ENCODE measurements at places on chromosomes 1 and 21.
A peak's percentile ranks its signal among the peaks of the same experiment; 100 is the strongest.

- DNase-seq: no peak
Observed at GRCh38 chr1:151255381-151255780, 847 bp downstream of the PSMD4 start.

GRCh38 chr1:89199525-89200031 lies 836 bp upstream of the GBP4 start:
- no peak for DNase-seq

DNA sequence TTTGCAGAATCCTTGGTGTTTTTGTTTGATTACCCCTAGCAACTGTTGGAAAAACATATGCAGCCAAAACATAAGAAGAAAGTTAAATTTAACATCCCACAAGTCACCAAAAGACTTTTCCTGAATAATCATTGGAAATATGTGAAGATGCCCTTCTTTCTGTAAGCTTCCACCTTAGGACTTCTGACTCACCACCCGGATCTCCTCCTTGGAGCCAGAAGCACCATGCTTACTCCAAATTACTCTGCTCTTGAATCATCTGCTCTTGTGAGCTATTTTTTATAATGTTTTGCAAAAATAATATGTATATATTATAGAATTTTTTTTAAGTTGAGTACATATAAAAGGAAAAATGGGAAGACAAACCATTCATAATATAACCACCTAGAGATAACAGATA lies 391.7 kb downstream of the KCTD3 start:
- no peak for DNase-seq

DNA sequence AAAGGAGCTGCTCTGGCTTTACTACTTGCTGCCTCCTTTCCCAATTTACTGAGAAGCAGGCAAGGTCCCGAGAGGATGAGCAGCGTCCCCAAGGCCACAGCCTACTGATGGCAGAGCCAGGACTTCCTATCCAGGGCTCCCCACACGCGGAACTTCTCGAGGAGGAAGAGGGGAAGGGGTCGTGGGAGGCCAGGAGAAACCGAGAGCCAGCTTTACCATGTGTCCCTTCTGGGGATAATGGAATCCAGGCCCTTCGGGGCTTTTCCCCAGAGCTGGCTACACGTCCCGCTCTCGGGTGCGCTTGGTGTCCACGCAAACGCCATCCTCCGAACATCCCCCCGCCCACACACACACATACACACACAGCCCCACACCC lies 4.3 kb upstream of the CCN1 start:
- no peak for DNase-seq

DNA sequence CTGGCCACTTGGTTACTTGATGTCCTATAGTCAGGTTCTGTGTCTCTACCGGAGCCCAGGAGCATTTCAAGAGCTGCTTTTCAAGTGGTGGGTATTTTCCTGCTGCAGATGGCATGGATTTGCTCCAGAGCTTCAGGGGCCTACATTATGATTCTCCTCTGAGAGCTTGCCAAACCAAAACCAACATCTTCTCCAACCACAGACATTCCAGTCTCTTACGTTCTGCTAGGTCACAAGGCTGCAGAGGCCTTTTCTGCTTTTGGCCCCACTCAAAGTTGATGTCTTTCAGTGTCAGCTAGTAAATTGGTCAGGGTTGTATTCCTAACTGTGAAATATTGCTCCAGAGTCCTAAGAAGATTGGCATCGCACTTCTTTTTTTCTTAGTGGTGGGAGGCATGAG lies 14.7 kb upstream of the AQP10 start:
- DNase-seq: no peak

DNA sequence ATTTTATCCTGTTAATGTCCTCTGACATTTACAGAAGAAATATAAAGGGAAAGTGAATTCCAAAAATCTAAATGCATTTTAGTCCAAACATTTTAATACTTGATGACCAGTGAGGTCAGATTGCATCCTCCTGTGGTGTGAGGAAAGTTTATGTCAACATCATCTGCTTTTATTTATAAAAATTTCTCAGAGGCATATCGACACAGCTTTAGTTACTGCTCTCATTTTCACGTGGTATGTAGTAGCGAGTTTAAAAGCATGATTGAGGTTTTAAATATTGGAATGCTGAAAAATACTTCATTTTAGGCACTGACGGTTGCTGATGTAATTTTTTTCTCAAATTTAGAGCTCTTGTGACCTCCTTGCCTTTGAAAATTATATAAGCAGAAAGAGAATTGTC lies 234.8 kb downstream of the HMCN1 start:
- DNase-seq: no peak

DNA sequence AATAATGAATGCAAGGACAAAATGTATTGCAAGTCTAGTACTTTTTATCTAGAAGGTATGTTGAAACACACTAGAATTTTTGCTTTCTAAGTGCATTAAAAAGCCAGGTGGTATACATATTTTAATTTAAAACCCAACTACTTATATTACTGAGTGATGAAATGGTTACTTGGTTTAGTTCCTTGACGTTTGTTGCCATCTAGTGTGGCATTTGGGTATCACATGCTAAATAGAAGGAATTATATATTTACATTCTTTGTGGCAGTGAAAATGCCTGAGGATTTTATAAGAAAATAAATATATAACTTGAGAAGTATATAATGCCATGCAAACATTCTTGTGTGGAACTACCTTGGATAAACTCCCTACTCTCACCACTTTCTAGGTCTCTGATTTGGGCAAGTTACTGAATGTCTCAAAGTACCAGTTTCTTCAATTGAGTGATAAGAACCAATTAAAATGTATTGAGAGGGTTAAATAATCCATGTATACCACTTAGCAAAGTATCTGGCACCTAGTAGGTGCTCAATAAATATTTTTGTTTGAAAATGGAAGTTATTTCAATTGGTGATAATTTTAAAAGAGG lies 69.6 kb downstream of the SDCCAG8 start:
- no peak for DNase-seq

DNA sequence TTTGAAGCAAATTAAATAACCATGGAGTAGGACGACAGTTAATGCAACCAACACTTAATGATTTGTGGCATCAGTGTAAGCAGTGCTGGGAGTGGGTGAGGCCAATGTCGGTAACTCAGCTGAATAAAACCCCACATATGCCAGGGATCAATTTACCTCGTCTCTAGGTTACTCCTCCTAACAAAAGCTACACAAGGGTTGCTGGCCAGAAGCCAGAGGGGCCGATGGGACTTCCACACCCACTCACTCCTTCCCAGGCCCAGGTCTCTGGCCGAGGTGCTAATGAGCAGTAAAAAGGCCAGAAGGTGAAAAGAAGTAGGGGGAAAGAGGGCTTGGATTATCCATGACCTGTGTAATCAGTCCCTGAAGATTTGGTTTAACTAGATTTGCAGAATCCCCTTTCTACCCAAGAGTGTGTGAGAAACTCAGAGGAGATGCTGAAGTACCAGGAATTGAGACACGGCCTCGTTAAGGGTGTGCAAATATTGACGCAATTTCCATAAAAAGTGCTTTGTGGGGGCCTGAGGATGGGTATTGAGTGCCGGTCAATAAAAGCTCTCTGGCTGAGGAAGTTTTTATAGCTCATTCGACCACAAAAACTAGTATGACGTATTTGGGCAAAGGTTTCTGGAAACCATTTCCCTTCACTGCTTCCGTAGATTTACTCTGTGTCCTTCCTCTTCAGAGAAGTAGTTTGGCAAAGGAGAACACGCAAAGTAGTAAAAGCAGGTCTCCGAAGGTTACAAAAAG lies 145.5 kb downstream of the TBX15 start:
- no peak for DNase-seq

- no peak for DNase-seq
Observed at GRCh38 chr1:204456826-204457442, 37.7 kb downstream of the PIK3C2B start.

DNA sequence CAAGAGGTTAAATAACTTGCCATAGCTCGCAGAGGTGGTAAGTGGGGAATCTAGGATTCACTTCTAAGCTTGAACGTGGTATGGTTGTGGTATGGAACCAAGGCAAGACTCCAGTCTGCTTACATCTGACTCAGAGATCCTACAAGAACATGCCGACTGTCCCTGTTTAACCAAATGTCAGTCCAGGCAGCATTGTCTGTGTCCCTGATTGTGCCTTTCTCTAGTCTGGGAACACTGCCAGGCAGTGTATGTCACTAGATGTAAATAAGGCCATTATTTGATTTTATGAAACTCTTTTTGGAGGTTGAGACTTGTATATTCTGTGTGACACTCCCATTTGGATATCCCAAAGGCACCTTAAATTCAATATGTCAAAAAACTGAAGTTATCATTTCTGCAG lies 96.0 kb downstream of the NOS1AP start:
- DNase-seq: no peak

GRCh38 chr21:45805321-45805720 lies 161.8 kb downstream of the PCBP3 start:
- DNase-seq: no peak

GRCh38 chr1:2845869-2846268 lies 44.4 kb upstream of the TTC34 start:
- no peak for DNase-seq

GRCh38 chr1:6727535-6727934 lies 25.9 kb upstream of the DNAJC11 start:
- peak; percentile 16 for DNase-seq

DNA sequence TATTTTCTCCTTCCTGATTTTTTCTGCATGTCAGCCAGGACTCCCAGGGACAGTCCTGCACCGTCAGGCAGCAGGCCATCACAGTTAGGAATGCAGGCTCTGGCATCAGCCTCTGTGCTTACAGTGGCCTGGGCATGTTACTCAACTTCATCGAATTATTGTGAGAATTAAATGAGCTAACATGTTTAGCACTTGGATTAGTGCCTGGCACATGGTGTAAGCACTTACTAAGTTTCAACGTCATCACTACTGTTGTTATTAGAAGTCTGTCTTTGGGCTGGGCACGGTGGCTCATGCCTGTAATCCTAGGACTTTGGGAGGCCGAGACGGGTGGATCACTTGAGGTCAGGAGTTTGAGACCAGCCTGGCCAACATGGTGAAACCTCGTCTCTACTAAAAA lies 45.1 kb downstream of the SCCPDH start:
- no peak for DNase-seq

DNA sequence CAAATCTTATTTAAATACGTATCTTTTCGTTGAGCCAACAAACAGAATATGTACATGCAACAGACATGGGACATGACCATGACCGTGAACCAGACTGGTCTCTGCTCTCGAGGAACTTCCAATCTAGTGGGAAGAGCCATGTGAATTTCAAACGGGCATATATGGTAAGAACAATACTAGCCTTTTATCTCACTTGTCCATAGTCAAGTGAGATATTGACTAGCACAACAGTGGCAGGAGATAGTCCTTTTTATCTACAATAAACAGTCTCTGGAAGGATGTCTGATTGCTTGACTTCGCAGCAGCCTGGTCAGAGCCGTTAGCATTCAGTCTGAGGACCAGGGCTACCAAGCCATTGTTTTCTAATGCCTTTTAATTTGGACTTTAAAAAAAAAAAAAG lies 12.6 kb upstream of the PLA2G2C start:
- no peak for DNase-seq

DNA sequence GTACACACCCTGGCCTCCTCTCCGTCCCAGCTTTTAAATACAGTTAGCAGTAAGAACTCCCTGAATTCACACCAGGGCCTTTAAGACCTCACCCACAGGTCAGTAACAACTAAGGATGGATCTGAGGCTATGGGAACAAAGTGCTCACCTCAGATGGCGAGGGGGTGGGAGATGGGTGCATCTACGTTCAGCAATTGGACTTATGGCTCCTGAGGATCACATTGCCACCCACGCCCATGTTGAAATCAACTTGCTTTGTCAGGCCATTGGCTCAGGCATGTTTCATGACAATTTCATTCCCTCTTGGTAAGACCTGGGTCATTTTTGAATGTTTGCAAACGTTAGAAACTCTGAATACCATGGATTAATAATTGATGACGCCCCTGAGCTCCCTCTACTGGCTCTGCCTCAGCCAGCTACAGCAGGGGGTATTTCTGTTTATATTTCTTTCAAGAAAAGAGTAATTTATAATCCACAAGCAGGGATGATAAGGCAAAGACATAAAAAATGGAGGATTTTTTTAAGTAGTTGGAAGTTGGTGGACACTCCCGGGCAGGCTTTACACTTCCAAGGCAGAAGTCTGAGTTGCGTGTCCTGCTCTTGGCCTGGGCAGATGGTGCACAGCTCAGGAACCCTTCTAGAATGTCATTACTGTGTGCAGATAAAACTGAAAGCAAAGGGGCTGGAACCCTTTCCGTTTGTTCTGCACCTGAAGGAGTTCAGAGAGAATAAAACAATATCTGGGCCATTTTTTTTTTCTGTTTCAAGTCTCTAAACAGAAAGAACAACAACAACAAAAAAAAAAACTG lies 13.7 kb upstream of the LBR start:
- no peak for DNase-seq

DNA sequence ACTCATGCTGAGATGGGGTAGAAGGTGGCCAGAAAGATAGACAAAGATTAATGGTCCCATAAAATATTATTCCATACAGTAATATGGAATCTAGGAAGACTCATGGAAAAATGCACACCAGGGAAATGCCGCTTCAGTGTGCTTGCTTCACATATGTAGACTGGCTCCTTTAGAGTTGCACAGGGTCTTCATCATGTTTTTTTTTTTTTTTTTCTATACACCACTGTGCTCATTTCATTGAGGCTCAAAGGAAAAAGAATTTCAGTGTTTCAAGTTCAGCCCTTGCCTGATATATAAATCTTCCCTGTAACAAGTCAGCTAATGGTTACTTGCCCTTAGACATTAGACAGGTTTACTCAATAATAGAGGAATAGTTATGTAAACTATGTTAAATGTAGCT lies 33.2 kb downstream of the KCNK2 start:
- no peak for DNase-seq

Data from GM12878 (cell line).